ENCODE measurements at places on chromosomes 5 and 9.
A peak's percentile ranks its signal among the peaks of the same experiment; 100 is the strongest.

- no peak for DNase-seq
These were observed 168.5 kb upstream of the GAS1 start for GRCh38 chr9:87115785-87116184.

DNA sequence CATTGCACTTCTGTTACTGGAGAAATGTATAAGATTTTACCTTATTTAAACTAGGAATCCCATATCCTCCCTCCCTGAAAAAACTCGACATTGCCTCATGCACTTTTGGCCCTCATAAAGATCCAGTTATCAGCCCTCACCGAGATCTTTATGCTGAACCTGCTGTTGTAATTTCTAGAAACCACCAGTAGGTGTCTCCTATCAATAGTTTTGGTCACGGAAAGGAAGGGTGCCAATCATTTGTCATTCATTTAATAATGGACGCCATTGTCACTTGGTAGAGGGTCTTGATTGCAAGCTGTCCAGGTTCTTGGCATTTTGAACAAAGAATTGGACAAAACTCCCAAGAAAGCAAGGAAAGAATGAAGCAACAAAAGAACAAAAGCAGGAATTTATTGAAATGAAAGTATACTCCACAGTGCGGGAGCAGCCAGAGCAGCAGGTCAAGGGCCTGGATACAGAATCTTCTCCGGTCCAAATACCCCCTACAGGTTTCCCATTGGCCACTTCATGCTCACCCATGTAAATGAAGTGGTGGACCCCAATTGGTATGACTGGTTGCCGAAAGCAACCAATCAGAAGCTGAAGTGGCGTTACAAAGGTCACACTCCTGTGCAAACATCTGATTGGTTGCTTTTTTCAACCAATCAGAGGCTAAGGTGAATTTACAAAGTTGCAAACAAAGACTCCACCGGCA lies 524.3 kb downstream of the PSAT1 start:
- peak; percentile 40 for DNase-seq

GRCh38 chr5:7970816-7971215 lies 101.9 kb downstream of the MTRR start:
- DNase-seq, result no peak

- DNase-seq, result no peak
These were observed 212.3 kb upstream of the DAPK1 start for GRCh38 chr9:87285183-87285850.

DNA sequence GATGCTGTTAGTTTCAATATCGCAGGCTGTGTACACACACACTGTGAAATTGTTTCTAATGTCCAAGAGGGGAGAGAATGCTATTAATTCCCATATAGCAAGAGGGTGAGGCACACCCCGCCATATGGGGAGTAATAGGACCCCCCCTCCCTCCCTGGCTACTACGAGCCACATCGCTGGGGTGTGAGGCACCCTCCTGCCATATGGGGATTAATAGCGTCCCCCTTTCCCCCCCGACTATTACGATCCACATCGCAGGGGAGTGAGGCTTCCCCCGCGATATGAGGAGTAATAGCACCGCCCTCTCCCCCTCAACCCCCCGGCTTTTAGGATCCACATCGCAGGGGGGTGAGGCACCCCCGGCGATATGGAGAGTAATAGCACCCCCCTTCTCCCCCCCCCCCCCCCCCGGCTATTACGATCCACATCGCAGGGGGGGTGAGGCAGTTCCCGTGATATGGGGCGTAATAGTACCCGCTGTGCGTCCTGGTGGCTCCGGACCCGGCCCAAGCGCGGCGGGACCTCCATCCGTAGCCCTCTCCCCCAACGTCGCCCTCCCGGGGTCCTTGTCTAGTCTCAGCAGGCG lies 494 bp upstream of the STK32A start:
- DNase-seq, result no peak

DNA sequence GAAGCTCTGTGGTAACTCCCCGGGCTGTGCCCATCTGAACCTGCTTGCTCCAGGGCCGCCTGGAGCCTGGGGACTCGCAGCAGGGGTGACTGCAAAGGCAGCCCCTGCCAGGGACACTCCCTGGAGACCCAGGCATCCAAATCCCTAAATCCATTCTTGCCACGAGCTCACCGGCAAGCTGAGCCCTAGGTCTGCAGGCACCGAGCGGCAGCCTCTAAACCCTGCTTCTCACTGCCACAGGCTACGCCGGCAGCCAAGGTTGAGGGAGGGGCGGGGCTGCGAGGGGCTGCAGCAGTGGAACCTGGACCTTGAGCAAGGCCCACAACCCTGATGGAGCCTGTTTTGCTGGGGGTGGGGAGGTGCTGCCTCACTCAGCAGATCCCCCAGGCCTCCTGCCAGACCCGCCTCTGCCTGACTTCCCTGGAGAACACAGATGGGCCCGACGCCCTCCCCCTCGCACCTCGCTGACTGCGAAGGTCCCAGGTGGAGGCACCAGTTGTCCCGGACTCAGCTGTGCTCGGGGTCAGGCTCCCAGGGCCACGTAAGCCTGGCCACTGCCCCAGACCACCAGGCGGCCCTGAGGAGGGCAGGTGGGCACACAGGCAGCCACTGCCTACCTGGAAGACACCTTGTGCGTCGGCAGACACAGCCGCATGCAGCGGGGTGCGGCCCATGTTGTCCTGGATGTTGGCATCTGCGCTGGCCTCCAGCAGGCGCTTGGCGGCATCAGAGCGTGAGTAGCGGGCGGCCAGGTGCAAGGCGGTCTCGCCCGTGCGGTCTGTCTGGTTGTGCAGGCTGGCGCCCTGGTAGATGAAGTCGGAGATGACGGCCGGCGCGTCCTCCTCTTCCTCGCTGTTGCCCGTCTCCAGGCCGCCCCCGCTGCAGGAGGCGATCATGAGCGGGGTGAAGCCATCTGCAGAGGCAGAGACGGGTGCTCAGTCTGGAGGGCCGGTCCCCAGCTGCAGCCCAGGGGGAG lies 17.4 kb upstream of the SEC16A start:
- DNase-seq, result no peak

DNA sequence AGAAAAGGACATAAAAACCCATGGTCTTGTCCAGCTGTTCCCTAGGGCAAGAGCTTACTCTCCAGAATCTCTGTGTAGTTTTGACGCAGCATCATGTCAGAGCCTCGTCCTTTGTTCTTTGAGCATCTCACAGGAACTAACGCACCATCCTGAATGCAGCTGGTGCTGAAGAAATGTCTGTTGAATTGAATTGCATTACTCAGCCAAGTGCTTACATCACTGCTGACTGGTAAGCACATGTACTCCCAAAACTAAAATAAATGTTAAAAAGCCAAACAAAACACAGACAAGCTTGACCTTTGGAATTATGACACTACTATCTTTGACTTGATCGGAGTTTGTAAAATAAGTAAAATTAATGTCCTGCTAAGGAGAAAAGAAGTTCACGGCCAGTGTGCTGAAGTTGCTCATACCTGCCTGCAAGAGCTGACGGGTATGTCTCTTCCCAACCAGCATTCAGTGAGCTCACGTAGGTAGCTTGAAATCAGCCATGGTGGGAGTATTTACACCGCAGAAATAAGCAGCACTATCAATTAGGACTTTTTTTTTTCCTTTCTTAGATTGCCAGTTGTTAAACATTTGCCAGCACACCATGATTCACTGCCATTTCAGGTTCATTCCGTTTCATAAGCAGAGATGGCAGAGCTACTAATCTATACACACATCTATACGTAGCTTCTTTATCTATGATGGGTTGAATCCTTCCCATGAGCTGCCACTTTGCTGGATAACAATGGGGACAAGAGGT lies 310.6 kb upstream of the MSX2 start:
- no peak for DNase-seq

- DNase-seq, result no peak
These were observed 102.4 kb downstream of the NFIB start for GRCh38 chr9:14211564-14211963.

GRCh38 chr5:68046445-68046844 lies 169.1 kb upstream of the PIK3R1 start:
- no peak for DNase-seq

DNA sequence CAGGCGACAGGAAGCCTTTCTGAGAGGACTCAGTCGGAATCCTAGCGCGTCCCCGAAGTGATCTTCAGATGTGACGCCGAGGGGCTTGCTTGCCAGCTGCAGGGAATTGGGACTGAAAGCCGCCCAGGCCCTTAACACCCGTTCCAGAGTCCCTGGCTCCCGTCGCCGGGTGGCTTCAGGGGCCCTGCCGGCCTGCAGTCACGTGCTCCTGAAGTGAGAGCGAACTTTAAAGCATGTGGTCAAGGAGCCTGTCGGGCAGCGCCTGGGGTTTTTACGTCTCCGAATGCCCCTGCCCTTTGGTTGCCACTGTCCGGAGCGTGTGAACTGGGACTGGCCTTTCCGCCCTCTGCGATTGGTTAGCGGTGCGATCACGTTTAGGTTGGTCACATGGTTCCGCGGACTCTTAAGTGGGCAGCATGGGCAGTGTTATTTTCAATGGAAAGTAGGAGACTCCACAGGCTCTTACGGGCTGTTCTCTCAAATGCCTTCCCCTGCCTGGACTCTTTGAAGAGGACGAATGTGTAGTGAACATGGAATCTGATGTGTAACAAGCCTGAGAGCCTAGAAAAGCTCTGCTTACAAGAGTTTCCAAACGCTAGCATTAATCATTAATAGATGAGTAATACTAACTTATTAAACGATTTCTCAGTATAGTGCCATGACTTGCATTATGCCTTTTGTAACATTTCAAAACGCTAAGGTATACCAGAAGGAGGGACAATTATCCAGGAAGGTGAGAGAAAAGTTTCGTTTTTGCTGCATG lies 1.9 kb downstream of the VLDLR start:
- peak; percentile 73 for DNase-seq

- DNase-seq, result no peak
These were observed 217.9 kb downstream of the SPOCK1 start for GRCh38 chr5:137281201-137281600.

DNA sequence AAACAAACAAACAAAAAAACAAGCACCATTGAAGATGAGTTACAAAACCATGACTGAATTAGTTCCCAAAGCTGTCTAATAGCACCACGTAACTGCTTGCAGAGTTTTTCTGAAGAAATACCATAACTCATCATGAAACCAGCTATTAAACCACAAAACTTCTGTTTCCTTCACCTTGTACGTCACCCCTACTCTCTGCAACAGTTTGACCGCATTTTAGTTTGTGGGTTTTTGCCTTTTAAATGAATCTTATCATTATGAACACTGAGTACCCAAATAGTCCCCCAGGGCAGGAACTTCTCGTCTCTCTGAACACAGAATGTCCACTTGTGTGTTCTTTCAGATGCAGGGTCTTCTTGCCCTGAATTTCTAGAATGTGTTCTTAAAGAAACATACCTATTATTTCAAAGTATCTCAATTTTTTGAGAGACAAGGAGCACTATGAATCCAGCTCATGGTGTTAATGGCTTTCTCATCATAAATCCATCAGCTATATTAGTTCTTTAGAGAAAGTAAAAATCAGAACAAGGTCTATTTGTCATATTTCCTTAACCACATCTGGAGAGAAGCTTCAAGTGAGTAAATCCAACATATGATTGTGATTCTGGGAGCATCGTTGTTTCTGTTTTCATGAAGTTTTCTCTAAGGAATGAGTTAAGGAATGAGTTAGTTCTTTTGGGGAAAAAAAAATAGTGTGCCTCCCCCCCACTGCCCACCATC lies 210.6 kb downstream of the AUH start:
- no peak for DNase-seq

DNA sequence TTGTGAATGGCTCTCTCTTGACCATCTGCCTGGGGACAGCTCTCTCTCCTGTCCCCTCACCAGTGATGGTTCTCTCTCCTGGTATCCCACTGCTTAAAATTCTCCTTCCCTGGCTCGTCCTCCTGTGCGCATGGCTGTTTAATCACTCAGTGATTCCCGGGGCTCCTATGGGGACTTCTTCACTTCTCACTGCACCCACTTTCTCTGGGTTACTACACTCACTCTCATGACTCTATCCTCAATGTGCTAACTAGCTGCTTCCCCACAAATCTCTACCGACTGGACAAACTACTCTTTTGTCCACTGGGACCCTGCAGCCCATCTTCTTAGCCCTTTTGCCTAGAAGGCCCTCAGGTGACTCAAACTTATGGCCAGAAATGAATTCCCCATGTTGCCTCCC lies 89.1 kb upstream of the TBC1D2 start:
- DNase-seq, result no peak

DNA sequence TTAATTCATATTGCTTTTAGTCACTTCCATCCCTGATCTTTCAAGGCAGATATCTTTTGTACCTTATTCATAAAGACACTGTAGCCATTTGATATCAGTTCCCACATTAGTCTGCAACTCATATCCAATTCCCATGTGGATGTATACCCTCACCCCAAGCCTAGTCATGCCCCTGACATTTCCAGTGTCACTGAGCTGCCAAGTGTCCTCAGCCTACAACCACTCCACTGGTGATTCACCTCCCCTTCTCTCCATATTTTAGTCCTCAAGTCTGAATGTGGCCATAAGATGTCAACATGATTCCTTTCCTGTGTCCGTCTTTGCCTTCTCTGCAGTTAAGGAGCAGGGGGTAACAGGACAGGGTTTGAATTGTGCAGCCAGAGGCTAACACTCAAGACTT lies 346.9 kb downstream of the RAB3C start:
- DNase-seq, result no peak

DNA sequence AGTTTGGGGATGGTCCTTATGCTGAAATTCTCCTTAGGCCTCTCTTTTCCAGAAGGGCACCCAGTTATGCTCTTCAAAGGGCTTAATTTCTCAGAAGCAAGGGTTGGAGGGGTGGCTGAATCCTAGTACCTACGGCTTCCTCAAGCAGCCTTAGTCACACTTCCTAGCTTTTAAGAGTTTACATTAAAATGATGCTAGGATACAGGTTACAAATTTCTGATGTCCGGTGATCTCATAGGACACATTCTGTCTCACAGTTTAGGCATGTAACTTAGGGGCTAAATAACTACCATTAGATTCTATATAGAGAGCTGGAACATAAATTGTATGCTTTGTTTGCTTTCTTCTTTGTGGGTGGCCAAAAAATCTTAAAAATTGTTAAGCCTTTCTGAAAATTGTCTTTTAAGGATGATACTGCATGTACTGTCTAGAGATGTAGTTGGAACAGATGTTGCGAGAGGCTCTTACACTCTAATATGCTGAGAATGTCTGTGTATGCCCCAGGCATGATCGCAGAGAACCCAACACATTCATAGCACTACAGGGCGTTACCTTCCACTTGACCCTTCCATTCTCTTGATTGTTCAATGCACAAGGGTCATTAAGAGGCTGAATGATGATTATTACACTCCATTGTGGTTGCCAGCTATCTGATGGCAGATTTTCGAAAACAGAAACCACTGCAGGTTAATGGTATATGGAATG lies 139.1 kb downstream of the TMEM38B start:
- DNase-seq, result no peak

Measured in NCI-H1417 (cell line).